ENCODE measurements at places on chromosomes 5 and 9.

- DNase-seq = no peak
Observed at GRCh38 chr5:37428044-37428443, 48.9 kb downstream of the WDR70 start.

- DNase-seq = no peak
Observed at GRCh38 chr5:82792096-82792495, 285.1 kb downstream of the TMEM167A start.

DNA sequence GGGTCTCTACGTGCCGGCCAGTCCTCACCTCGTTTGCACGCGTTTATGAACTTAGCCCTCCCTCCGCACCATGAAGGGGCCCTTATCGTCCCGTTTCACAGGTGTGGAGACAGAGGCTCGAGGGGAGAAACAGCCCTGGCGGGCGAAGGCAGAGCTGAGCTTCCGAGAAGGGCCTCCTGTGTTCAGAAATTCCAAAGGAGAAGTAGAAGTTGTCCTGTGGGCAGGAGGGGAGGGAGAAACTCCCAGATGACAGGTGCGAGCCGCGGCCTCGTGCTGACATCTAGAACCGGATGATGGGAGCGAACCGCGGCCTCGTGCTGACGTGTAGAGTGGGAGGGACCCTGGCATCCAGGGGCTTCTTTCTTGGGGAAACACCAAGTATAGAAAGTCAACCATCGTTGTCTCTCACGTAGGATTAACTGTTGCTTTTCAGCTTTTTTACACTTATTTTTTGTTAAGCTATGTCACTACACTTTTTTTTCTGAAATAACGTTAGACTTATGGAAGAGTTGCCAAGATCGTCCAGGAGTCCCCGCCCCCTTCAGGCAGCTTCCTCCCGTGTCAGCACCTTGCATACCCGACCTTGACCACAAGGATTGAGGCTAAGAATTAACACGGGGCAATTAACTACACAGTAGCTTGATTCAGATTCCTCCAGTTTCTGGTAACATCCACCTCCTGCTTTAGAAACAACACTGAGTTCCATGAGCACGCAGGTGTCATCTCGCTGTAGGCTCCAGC, 42.8 kb upstream of the NKD2 start:
- no peak for DNase-seq

DNA sequence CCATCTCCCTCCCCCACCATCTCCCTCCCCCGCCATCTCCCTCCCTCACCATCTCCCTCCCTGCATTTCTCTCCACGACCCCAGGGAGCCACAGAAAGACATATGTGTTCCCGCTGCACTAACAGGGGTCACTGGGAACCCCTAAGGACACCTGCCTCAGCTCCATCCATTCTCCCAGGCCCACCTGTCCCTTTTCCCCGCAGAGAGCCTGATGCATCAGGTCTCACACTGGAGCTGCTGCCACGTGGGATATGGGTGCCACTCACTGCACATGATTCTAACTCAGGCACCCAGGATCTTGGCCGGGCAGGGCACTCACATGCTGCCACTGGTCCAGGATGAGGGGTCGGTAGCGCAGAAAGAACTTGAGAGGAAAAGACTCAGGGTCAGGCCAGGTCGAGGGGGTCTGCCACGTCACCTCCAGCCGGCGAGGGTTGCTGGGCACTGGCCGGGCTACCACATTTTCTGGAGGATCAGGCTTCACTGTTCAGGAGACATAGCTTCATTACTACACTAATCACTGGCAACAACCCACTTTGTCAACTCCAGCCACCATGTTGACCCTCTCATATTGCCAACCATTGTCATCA, 33.2 kb upstream of the ENHO start:
- DNase-seq = no peak

DNA sequence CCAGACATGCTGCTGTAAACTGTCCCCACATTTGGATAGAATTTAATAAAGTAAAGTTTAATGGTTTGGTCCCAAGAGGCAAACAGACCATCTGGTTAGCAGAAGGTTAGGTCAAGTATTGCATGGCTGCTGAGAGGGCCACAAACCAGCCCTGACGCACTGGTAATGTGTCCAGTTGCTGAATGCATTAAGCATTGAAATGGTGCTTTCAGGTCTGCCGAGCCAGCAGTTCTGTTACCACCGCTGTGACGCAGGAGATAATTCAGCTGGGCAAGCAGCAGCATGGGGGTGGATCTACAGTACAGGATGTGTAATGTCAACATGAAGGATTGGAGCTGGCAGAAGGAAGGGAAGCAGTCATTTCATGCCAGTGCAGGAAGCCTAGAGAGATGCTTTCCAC, 16.0 kb downstream of the ZNF462 start:
- DNase-seq = no peak

GRCh38 chr9:71638627-71639026, 129.7 kb downstream of the CEMIP2 start:
- DNase-seq = no peak

DNA sequence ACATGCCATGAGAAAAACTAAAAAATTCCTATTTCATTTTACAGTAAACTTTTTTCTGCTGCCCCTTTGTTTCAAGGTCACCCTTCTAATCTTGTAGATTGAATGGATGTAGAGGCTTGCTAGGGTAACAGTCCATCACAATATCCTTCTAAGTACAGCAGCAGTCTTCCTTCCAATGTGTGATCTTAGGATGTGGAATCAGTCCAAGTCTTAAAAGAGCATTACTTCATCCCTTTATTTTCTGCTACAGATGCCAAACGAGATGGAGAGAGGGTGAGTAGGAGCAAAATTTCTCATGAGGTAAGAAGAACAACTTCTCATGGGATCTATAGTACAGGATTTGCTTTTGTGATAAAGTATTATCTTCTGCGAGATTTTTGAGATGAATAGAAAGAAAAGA, 704 bp upstream of the IL33 start:
- DNase-seq = no peak

DNA sequence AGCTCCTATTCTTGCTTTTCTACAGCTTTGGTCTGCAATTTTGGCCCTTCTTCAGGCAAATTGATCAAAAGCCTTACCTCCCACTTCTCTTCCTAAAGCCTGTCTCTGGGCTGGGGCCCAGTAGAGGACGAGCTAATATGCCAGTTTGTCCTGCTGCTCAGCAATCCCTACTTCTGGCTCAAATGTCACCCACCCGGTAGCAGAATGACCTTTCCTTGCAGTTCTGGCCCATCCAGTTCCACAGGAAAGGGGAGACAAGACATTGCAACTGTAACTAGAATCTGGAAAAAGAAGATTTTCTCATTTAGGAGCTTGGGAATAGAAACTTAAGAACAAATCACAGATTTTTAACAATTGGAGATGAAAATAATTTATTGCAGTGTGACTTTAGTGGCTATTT, 261.5 kb downstream of the RAB3C start:
- no peak for DNase-seq

- DNase-seq = no peak
Observed at GRCh38 chr5:135241536-135241935, 157.5 kb downstream of the MACROH2A1 start.

- no peak for DNase-seq
Observed at GRCh38 chr5:132429463-132430440, 60.2 kb downstream of the SLC22A5 start.

DNA sequence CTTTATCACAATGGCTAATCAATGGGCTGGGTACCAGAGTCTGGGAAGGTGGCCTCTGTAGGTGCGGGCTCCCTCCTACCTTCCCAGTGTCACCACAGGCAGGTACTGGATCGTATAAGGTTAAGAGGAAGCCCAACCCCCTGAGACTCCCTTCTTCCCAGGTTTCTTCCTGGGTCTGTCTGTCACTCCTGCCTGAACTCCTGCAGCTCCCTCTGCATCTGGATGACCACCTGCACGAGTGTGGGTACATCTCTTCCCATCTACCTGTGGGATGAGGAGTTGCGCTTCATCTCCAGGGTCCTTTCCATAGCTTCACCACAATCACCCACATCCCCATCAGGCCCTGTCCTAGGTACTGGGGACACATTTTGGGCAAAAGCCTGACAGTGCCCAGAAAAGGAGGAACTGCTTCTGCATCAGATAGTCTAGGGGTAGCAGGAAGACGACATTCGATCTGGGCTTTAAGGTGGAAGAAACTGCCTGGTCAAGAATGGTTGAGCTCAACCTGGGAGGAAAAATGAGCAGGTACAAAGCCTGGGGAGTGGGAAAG, 112.2 kb upstream of the ALDH1B1 start:
- no peak for DNase-seq

GRCh38 chr5:146052780-146053179, 52.6 kb downstream of the PLAC8L1 start:
- DNase-seq = no peak

DNA sequence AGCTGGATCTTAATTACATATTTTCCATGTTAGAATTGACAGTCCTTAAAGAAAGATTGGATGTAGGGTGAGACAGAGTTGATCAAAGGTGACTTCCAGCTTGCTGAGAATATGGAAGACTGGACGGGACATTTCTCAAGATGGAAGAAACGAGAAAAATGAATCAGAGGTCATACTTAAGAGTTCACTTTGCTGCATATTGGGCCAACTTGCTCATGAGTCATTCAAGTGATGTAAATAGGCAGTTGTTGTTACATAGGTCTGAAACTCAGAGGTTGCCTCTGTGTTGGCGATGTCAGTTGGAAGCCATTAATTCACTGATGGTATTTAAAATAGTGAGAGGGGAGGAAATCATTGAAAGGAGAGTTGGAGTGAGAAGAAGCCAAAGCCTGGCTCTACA, 132.8 kb downstream of the CD180 start:
- no peak for DNase-seq

DNA sequence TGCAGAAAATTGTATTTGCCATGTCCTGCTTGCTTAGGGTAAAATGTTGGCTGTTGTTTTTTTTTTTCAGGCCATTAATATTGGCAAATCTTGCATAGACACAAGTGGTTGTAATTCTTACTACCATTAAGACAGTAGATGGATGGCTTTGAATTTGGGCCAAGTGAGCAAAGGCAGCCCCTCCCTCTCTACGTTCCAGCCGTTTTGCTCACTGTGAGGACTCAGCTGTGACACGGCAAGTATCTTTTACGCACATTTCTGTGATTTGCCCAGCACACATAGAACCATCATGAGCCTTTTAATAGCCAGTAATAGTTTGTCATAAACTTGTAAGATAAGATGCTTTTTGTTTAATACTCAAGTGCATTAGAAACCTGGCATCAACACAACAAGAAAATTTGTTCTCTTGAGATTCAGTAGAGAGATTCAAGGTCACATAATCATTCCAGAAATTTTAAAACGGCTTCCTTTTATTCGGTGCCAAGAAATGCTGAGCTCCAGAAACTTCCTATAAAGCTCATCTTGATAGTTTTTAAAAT, 205.2 kb upstream of the ADCY2 start:
- no peak for DNase-seq

GRCh38 chr5:130720355-130720754, 444.7 kb downstream of the HINT1 start:
- no peak for DNase-seq

Measured in stimulated activated CD4-positive, alpha-beta T cell treated with anti-CD3 and anti-CD28 coated beads, TNF-alpha, amount 100 ng/mL, for 4 hours (primary cell).